ENCODE measurements at places on chromosomes 4 and X. TPM values are rescaled to one million over a fixed set of nuclear protein-coding genes. Genes with fewer than 3 reads are reported as not detected.

ASB12 gene
- total RNA-seq: not detected

PRDM8 gene
- total RNA-seq: 0.13 TPM

RPL10 gene
- total RNA-seq: 5,663 TPM

EPGN gene
- not detected for total RNA-seq

SYTL4 gene
- 2.5 TPM for total RNA-seq

NR0B1 gene
- 22.4 TPM for total RNA-seq

EXOC1 gene
- 13.2 TPM for total RNA-seq

SSX2 gene
- total RNA-seq: not detected

CTSO gene
- total RNA-seq: 0.99 TPM

RNF212 gene
- total RNA-seq: 2.8 TPM

VCX3B gene
- not detected for total RNA-seq

USP17L17 gene
- not detected for total RNA-seq

ADH4 gene
- total RNA-seq: not detected

DOCK11 gene
- total RNA-seq: 7.0 TPM

TEX11 gene
- total RNA-seq: not detected

MCF2 gene
- 0.05 TPM for total RNA-seq

HS3ST1 gene
- total RNA-seq: 0.98 TPM

VCX3A gene
- not detected for total RNA-seq

COX7B gene
- total RNA-seq: 562 TPM

CYSLTR1 gene
- not detected for total RNA-seq

MAOB gene
- total RNA-seq: 0.29 TPM

PASD1 gene
- total RNA-seq: not detected

SYN1 gene
- total RNA-seq: 0.29 TPM

BCAP31 gene
- 372 TPM for total RNA-seq

IBSP gene
- total RNA-seq: not detected

PLS3 gene
- total RNA-seq: 174 TPM

MAGEA10 gene
- not detected for total RNA-seq

ELOVL6 gene
- total RNA-seq: 22.1 TPM

TMPRSS11B gene
- not detected for total RNA-seq
